Left lung (tissue), 14 donors: ENCODE measurements at places on chromosomes 5 and 9. TPM values are rescaled to one million over a fixed set of nuclear protein-coding genes. Genes with fewer than 3 reads are reported as not detected.
A peak's percentile ranks its signal among the peaks of the same experiment; 100 is the strongest.

DNA sequence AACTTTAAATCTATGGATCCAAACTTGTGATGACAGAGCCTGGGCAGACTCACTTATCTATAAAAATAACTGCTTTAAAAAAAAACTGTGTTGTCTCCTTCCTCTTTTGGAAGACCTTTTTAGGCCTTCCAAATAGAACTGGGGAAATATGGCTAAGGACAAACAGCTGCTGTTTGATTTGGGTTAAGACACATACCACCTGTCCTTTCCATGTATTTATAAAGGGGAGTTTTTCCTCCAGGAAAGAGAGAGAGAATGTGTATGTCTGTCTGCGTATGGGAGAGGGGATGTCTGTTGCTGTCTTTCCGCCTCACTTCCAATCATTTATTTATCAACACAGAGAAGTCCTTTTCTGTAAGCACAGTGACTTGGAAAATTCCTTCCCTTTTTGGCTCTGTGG, 2.8 kb downstream of the ARHGEF37 start:
- no peak overlapping the region for H3K4me3 ChIP-seq
- H3K4me1 ChIP-seq, result peaks cover 14% of the 10 kb centered on the region
- peak overlapping the region; percentile 20 for H3K27ac ChIP-seq
- DNase-seq, result no peak
- peaks cover 19% of the 10 kb centered on the region for H3K27me3 ChIP-seq

DNA sequence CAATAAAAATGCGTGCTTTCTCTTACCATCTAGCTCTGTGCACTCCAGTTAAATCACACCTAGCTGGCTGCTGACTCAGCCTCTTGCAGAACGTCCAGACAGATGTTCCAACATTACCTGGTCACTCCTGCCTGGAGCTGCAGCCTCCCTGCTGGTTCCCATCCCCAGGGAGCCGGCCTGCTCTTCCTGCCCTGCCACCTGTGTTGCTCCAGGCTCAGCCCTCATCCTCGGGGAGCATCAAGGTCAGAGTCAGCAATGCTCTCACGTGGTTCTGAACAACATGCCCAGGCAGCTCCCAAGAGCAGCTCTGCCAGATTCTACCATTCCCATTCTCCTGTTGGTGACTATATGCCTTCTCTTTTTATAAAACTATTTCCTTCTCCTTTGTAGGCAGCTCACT, 81.3 kb downstream of the GADD45G start:
- H3K27me3 ChIP-seq, result no peaks in the 10 kb centered on the region
- H3K4me3 ChIP-seq, result no peak overlapping the region
- DNase-seq, result no peak
- H3K27ac ChIP-seq, result no peak overlapping the region
- no peaks in the 10 kb centered on the region for H3K4me1 ChIP-seq

Gene HAVCR1
- 0.31 TPM for total RNA-seq

Gene GPR150
- total RNA-seq, result 0.16 TPM

Gene PDE6A
- total RNA-seq, result not detected

Gene DRD1
- 0.17 TPM for total RNA-seq

DNA sequence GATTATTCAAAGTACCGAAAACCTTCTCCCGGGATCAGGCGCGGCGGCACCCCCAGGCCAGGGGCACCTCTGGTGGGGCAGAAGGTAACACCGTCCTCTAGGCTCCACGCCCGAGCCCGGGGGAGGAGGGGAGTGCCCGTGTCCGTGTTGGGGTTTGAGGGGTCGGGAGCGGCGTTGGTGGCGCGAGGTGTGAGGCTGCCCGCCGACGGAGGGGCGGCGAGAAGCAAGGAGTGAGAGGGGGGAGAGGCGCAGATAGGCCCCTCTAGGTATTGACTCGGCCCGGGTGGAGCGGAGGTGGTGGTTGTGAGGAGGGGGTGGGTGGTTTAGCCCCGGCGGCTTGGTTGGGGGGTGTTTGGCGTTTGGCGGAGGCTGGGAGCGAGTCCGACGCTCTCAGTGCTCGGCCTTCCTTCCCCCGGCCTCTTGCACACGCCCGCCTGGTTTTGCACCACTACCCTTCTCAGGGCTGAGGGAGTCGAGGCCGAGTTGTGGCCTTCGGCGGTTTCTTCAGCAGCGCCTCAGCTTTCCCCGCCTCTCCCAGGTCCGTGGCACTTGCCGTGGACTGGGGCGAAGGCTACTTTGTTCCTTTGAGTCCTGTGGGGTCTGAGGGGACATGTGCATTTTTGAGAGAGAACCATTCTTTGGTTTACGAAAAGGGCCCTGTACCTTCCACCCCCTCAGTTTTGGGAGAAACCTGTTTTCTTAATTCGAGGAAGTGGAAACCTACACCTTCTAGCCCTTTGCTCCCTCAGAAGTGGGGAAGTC, 450 bp downstream of the GPBP1 start:
- H3K36me3 ChIP-seq, result no peaks in the 10 kb centered on the region
- no peak for DNase-seq
- H3K27me3 ChIP-seq, result no peaks in the 10 kb centered on the region
- H3K27ac ChIP-seq, result peak overlapping the region; percentile 100

- H3K27me3 ChIP-seq, result no peaks in the 10 kb centered on the region
- H3K4me3 ChIP-seq, result no peak overlapping the region
These were observed 5.9 kb downstream of the SLC23A1 start for GRCh38 chr5:139377226-139377625.
